NCI-H2171 (cell line): ENCODE measurements at places on chromosomes 6 and 20.

DNA sequence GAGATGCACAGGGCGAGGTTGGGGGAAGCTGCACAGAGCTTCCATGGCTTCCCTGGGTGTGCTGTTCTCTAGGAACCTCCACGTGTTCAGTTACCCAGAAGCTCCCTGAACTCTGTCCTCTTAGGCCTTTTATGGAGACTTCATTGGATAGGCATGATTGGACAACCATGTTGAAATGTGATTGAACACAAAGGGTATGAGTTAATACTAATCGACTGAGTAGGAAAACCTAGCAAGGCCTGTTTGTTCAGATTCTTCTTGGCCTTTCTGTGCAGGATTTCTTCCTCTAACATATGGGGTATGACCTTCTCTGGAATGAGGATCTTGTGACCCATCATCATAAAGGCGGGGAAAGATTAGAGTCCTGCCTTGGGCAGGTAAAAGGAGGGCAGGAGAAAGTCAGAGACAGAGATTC lies 70.7 kb upstream of the SMIM29 start:
- no peak for DNase-seq

GRCh38 chr6:139778106-139778505 lies 403.7 kb upstream of the CITED2 start:
- DNase-seq = no peak

- DNase-seq = no peak
Observed at GRCh38 chr6:146990284-146990683, 213.9 kb upstream of the STXBP5 start.

- DNase-seq = no peak
Observed at GRCh38 chr6:112606656-112607435, 259.7 kb downstream of the RFPL4B start.

DNA sequence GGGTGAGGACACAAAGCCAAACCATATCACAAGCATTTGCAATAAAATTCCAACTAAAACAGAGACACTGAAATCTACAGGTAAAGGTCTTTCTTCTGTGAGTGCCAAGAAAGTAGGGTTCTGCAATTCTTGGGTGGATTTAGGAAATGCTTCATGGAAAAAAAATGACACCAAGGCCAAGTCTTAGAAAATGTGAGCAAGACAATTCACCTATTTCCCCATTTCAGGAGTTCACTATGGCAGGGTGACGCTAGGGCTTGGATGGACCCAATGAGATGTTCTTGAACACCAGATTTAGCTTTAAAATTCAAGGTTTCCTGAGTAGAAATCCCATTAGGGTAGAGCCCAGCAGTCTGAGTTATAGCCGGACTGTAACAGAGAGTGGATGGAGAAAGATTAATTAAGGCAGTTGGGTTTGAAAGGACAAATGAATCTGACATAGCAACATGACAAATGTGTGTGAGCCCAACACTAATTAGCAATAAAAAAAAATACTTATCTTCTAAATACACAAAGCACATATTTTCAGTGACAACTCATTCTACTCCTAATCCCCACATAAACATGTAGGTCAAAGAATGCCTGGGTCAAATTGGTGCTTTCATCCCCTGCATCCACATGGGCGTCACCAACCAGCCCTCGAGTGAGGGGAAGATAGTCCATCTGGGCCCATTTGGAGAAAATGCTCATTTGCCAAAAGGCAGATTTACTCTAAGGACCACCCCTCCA lies 180.4 kb upstream of the JARID2 start:
- DNase-seq = no peak

GRCh38 chr6:79997728-79998127 lies 6.7 kb upstream of the TTK start:
- no peak for DNase-seq

- DNase-seq = no peak
Observed at GRCh38 chr20:50304923-50305635, 114.4 kb downstream of the CEBPB start.

GRCh38 chr6:3620389-3620788 lies 131.1 kb downstream of the PXDC1 start:
- no peak for DNase-seq

DNA sequence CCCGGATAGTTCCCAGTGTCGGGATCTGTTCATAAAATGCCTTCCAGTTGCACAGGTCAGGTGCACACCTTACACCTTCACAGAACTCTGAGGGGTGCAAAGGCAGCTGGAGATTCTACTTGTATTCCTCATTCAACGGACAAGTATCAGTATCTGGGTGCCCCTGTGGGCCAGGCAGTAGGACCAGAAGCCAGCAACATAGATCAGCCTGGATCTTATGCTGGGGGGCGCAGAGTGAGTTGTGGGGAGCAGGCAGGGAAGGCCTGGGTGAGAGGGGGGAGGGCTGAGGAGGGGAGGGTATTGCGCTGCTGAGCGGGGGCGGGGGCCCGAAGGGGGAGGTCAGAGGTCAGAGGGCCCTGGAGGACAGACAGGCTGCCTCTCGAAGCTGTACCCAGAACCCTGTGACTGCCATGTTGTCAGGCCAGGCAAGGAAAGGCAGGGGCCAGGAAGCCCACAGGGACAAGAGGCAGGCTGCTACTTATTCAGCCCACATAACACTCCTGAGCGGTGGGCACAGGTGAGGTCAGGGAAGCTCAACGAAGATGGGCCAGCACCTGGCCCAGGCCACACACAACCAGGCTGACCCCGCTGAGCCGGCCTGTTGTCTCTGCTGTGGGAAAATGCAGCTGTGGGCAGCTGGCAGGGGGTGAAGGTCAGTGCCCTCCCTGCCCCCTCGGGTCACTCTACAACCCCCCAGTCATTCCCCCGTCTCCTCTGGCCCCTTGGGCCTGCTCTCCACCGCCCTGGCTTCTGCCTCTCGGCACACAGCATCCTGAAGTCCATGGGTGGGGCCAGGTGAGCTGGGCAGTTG lies 1.1 kb downstream of the OPRL1 start:
- no peak for DNase-seq

DNA sequence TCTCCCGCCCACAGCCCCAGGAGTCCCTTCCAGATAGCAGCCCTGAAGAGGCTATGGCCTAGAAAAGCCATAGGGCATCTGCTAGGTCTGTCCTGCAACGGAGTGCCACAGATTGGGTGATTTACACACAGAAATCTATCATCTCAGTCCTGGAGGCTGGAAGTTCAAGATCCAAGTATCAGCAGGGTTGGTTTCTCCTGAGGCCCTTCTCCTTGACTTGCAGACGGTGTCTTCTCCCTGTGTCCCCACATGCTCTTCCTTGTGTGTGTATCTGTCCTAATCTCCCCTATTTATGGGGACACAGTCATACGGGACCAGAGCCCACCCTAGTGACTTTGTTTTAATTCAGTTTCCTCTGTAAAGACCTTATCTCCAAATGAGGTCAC lies 15.3 kb downstream of the FOXF2 start:
- DNase-seq = no peak

DNA sequence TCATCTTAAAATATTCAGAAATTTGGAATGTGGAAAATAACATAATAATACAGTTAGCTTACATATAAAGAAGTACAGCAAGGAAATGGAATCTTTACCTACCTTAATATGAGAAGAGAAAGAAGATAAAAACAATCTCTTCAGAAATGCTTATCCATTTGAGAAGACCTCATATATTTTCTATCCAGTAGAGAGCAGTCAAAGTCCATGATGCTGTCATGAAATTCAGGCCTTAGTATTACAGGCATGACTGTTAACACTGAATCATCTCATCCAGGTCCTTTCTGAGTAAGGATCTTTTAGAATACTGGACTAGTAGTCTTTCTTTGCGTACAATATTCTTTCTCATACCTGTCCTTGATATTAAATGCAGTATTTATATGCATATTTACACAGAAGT lies 713.4 kb downstream of the CD109 start:
- no peak for DNase-seq

- DNase-seq = no peak
Observed at GRCh38 chr6:31689249-31690110, 8.6 kb upstream of the LY6G5C start.

- DNase-seq = no peak
Observed at GRCh38 chr6:43735642-43736199, 34.3 kb upstream of the VEGFA start.

DNA sequence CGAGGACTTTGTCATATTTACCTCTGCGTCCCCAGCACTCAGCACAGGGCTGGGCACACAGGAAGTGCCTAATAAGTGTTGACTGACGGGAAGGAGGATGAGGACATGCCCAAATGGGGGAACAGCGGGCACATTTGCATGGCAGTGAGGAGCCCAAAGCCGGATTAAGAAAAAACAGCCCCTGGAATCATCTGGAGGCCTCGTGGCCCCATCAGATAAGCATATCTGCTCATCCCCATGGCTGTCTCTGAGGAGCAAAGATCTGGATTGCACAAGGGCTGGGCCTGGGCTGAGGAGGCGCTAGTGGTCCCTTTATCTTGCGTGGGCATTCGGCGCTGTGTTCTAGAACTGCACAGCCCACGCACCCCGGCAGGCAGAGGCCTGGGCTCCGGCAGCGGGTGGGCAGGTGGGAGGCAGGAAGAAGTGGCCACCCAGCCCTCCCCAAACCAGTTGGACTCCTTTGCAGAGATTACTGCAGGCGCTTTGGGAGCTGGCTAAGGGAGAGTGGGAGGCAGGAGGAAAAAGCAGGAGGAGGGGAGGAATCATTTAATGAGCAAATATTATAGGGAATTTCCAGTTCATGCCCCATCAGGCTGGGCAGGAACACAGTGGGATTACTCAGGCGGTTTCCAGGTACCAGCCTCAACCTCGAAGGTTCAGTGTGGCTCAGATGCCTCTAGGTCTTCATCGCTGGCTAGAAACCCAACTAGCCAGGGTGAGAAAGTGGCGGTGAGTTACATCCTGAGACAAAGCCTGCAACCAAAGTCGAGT lies 108.1 kb downstream of the CEBPB start:
- no peak for DNase-seq

- DNase-seq = peak; percentile 87
Observed at GRCh38 chr6:30781743-30782424, 37.5 kb upstream of the IER3 start.

GRCh38 chr20:64038565-64039292 lies 2.7 kb downstream of the C20orf204 start:
- DNase-seq = peak; percentile 81

GRCh38 chr20:18094191-18094590 lies 36.5 kb upstream of the OVOL2 start:
- DNase-seq = no peak

DNA sequence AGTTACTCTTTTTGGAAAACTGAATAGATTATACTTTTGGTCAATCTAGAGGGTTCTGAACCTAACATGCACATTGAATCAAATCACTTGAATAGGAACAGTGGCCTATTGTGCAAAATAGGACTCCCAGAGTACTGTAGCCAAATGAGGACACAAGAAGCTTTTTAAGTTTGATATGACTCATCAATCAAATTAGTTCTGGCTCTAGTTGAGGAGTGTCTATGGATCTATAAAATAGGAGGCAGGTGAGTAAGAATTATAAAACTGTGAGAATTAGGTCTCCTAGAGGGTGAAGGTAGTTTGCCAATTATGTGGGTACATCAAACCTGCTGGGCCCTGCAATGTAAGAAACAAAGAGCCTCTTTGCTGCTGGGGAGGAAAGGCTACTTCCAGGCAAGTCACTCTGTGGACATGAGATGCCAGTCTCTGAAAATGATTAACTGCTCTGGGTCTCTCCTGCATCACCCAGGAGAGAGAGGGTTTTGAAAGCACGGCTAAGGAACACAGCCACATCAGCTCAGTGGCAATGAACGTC lies 112.3 kb downstream of the RCAN2 start:
- DNase-seq = no peak

DNA sequence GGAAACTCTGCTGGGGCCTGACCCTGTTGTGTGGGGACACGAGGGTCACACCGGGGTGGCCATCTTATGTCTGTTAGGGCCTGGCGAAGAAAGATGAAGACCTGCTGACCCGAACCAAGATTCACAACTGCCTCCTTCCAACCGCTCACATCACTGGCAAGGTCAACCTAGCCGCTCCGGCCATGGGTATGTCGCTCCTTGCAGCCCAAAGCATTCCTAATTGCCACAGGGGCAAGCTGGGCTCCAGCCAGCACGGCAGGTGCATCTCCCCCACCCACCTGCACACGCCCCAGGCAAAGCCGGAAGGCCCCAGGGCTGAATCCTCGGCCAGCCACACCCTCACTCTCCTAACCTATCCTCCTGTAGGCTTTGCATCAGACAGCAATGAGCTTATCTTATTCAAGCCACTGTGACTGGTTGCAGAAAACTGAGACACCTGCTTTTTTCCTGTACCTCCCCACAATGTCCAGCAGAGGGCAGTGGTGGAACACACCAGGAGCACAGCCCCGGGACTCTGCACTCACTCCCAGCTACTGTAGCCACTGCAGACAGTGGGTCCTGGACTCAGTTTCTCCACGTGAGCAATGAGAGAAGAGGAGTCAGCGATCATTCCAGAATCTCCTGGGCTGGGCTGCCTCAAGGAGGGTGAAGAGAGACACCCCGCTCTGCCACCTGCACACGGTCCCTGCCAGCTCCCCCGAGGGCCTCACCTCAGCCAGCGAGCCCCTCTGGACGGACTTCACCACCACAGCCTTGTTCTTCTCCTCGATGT lies 170.2 kb downstream of the PREX1 start:
- peak; percentile 68 for DNase-seq
